DMS53 (cell line): ENCODE measurements at places on chromosomes 3 and 15.
A peak's percentile ranks its signal among the peaks of the same experiment; 100 is the strongest.

GRCh38 chr15:41004490-41004889, 51.2 kb downstream of the CHAC1 start:
- DNase-seq, result no peak

GRCh38 chr15:68734881-68735280, 85.8 kb downstream of the ANP32A start:
- DNase-seq, result no peak

DNA sequence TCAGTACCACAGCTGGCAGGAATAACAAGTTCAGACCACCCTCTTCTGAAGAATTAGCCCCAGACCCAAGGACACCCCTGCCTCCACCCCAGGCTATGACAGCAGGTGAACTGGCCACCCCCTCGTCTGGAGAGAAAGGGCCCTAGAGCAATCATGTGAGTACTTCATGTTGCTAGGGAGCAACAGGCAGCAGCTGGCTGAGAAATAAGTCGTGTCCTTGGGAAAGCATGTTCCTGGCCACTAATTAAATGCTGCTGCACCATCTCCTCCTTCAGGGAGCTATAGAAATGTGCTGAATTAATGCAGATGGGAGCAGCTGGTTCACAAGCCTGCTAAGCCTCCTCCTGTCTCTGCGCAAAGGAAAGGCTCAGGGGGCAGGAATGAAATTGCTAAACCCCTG, 31.5 kb downstream of the MRPS11 start:
- DNase-seq, result no peak

DNA sequence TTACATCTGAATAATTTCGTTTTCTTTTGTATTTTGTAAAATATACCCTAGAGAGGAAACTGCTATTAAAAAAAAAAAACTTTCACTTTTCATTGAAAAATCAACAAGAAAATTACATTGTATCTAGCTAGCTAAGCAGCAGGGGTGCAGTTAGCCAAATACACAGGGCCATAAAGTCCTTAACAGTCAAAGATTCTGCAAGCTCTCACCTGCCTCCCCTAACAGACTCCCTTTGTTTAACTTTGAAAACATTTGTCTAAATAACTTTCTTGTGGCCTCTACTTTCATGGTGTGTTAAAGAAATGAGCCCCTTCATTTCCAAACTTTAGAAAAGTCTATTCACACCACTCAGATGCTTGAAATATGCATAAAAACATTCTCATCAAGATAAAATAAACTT, 23.3 kb downstream of the CBLB start:
- no peak for DNase-seq

GRCh38 chr3:58585005-58585786, 8.0 kb upstream of the FAM107A start:
- peak; percentile 78 for DNase-seq

DNA sequence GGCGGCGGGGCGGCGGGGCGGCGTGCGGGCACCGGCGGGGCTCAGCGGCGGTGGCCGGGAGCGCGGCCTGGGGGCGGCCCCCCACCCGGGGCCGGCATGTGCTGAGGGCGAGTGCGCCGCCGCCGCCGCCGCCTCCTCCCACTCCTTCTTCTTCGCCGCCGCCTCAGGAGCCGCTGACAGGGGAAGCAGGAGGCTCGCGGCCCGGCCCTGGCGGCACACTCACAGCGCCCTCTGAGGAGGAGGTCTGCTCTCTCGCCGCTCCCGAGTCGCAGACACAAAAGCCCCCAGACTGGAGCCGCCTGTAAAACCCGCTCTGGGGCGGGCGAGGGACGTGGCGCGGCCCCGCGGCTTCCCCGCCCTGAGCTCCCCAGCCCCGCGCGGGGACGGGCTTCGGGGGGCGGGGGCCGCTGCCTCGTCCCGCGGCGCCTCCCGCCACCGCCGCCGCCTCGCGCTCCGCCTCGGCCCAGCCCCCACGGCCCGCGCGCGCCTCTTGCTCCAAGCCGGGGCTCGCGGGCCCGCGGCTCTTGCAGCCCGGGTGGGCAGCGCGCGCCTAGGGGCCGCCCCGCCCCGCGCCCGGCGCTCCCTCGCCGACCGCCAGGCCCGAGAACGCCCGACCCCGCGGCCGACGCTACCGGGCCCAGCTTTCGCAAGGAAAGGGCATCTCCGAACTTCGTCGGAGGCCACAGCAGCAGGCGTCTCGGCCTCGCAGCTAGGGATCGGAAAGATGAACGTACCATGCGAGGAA, at the start of gene PYGO1:
PYGO1 (minus strand) TSS at position 276 of the 745 bp plus-strand sequence. CDS start 462 bp downstream, outside the sequence.
- peak; percentile 76 for DNase-seq
